Stimulated activated CD4-positive, alpha-beta T cell treated with anti-CD3 and anti-CD28 coated beads, Interleukin-15, amount 100 ng/mL, for 48 hours (primary cell): ENCODE measurements at places on chromosomes 3 and 15.
A peak's percentile ranks its signal among the peaks of the same experiment; 100 is the strongest.

DNA sequence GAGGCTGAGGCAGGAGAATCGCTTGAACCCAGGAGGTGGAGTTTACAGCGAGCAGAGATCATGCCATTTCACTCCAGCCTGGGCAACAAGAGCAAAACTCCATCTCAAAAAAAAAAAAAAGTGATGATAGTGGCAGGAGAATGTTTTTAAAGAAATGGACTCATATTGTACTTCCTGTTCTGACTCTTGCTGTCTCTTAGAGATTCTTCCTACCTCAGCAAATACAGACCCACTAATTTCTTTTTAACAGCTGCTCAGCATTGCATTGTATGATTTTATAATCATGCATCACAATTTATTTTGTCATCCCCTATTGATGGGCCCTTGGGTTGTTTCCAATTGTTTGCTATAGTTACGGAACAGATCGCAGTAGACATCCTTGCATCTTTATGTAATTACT is 8.8 kb upstream of the ANKDD1A start:
- no peak for DNase-seq

- DNase-seq: no peak
Measured at GRCh38 chr3:125033135-125033534, 22.7 kb downstream of the HEG1 start.

DNA sequence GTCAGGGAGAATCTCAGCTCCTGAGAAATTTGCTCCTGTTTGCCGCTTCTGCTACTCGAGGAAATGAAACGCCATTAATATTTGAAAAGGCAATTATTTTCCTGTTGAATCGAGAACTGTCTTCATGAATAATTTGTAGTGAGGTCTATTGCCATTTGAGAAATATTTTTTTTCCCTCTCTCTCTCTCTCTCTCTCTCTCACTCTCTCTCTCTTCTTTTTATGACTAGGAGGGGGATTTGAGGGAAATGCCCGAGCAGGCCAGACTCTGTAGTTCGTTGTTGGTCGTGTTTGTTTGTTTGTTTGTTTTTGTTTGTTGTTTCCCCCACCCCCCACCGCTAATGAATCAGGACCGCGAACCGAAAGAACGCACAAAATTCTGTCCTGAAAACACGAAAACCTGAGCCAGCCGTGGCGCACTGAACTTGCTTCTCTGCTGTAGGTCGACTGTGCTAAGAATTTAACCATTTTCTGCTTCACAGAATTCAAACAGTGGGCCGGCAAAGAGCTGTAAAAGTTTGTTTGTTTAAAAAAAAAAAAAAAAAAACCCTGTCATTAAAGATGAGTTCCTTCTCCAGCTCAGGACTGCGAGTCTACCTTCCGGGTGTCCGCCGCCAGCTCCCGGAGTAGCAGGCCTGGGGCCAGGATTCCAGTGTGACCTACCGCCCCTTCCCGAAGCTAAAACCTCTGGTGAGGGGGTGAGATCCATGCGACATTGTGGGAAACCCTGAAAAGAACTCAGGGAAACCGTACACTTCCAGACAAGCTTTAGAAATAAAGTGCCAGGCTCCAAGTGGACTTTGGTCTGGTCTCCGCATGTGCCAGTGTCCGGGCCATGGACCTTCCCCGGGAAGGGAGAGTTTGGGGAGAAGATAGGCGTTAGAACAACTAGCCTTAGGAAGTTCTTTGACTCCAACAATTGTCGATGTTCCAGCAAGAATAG is 12.1 kb downstream of the ZIC4 start:
- DNase-seq: no peak

DNA sequence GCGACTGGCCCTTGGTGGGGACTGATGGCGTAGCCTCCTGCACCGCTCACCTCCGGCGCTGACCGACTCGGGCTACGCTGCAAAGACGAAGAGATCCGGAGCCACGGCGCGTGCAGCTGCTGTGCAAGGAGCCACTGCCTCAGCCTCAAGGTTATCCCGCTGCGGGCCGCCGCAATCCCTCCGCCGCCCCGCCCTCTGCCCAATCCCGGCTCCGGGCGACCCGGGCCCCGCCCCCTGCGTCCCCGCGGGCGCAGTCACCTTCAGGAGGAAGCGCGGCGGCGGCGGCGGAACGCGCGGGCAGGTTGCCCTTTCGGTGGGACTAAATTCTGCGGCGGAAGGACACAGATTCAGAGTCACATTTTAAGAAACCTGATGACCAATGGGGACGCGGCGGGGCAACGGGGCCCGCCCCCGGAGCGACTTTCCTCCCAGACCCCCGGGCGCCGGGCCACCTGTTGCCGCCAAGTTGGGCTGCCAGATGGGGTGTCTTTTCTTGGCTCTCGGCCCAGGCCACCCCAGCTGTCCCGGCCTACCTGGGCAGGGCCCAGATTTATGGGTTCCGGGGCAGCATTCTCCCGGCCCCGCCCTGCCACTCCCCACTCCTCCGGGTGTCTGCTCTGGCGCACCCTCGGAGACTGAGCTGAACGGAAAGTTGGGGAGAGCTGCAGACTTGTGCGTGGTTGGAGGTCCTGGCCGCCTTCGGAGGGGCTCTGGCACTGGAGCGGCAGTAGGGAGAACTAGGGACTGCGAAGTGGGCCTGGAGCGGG is at the start of gene PKM:
TSS of gene PKM (minus strand) at position 125 of the 767 bp plus-strand sequence. CDS start 12,093 bp downstream, outside the sequence.
- DNase-seq: peak; percentile 97
